Gastrocnemius medialis (tissue), 4 donors: ENCODE measurements at places on chromosomes 2 and 18. TPM values are rescaled to one million over a fixed set of nuclear protein-coding genes. Genes with fewer than 3 reads are reported as not detected.

GRCh38 chr2:6283259-6283658 lies 582.4 kb downstream of the CMPK2 start:
- DNase-seq: no peak

DNA sequence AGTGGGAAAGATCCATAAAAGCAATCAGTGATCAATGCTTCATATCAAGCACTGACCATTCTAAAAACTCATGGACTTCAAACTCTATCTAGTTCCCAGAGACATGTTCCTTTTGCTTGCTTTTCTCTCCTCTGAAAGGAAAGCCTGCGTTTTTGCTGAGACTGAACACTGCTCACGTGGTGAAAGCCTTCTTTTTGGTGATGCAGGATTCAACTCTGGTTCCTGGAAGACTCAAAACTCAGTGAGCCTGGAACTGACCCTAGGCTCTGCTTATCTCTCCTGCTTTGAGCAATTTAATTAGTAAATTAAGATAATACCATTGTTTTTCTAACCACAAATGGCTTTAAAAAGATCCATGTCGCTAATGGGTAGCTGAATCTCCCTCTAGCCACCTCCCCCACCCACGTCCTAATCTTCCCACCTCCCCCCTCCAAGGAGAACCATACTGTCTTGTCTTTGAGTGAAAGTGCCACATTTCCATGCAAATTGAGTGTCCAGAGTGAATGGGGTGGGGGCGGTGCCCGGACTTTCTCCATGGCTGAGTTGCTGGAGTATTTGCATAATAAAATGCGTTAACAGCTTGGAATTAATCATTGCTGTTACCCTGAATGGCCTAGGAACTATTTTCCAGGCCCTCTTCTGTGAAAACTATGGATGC lies 130.5 kb downstream of the BCL11A start:
- DNase-seq: no peak

- DNase-seq: no peak
Observed at GRCh38 chr2:20224716-20225293, at the start of gene SDC1. Gene SDC1 (minus strand): TSS chr2:20225130. CDS start chr2:20224867, 263 bp downstream.

Gene CETN1
- not detected for total RNA-seq

Gene STARD6
- not detected for total RNA-seq

GRCh38 chr2:46705654-46706053 lies 210.0 kb downstream of the MCFD2 start:
- no peak for DNase-seq

- DNase-seq: no peak
Observed at GRCh38 chr2:84879584-84880394, 1.1 kb downstream of the TRABD2A start.

DNA sequence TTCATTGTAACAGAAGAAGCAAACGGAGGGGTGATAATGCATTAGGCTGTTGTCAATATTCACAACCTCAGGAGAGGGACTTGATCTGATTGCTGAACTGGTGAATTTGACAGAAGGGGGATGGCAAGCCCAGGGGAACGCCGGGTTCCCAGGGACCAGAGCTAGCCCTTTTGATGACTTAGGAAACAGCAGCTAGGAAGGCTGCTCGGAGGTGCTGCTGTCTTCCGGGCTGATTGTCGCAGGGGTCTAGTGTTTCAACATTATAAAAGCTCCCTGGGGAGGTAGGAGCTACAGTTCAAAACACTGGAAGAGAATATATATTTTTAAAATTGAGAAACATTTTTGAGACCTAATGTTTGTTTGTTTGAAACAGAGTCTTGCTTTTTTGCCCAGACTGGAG lies 47.3 kb downstream of the CD8B2 start:
- DNase-seq: no peak

Gene RBM45
- 2.0 TPM for total RNA-seq

- DNase-seq: peak; percentile 67
Observed at GRCh38 chr2:33457556-33458247, 18.7 kb upstream of the RASGRP3 start.

DNA sequence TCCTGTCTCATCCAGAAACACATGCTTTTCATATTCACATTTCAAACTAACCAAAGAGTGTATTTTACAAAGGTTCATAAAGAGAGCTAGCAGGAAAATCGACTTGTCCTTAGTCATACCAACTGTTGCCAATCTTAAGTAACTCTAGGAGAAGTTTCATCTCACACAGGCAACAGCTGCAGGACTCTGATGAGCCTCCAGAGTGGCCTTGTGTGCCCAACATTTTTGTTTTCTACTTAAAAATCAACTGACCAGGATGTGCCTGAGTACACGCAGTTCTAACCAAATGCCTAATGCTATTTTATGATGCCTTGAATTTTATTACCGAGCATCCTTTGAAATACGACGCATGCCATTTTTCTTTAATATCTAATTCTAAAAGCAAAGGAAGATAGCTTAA lies 595.9 kb upstream of the LRRTM4 start:
- DNase-seq: peak; percentile 56

GRCh38 chr2:238947920-238948710 lies 100.2 kb downstream of the TWIST2 start:
- no peak for DNase-seq

GRCh38 chr18:63216516-63217311 lies 102.9 kb downstream of the BCL2 start:
- DNase-seq: no peak

- peak; percentile 29 for DNase-seq
Observed at GRCh38 chr18:8478166-8478967, 130.9 kb upstream of the RAB12 start.

Gene MRPL53
- total RNA-seq: 48.7 TPM
